Motor neuron (in vitro differentiated cells): ENCODE measurements at places on chromosomes 7 and 10. TPM values are rescaled to one million over a fixed set of nuclear protein-coding genes. Genes with fewer than 3 reads are reported as not detected.

Gene HABP2
- total RNA-seq, result 0.24 TPM in 1 of 2 replicates, not detected in the other

Gene HEPACAM2
- total RNA-seq, result not detected in 2 replicates

Gene ELMO1
- 20.6 and 23.0 TPM in 2 replicates for total RNA-seq

Gene GIMAP5
- 4.5 TPM in 1 of 2 replicates, not detected in the other for total RNA-seq

Gene TMEM178B
- 1.1 and 2.5 TPM in 2 replicates for total RNA-seq

Gene NEUROD6
- total RNA-seq, result 0.25 TPM in 1 of 2 replicates, not detected in the other

Gene TRIM50
- total RNA-seq, result not detected in 2 replicates

Gene IL2RA
- total RNA-seq, result 0.15 TPM in 1 of 2 replicates, not detected in the other

Gene CNPY1
- 0.46 TPM in 1 of 2 replicates, not detected in the other for total RNA-seq

Gene SLC26A5
- total RNA-seq, result 0.38 and 0.60 TPM in 2 replicates

Gene CYP2C8
- 0.38 TPM in 1 of 2 replicates, not detected in the other for total RNA-seq

Gene CCL24
- total RNA-seq, result not detected in 2 replicates
